ENCODE measurements at places on chromosomes 4 and X.

DNA sequence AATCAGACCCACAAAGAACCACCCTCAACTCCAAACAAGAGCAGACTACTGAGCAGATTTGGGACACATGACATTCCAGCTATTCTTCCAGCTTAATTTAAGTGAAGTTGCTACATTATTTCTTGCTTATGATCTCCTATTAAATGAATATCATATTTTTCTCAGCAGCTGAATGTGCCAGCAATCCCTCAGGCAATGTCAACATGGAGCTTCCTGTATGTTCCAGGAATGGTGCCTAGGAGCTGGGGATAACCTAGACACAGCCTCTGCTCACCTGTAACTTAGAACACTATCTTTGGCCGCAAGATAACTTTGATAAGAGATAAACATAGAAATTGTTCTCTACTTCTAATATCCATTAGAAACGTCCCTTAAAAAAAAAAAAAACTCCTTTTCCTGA, 274.4 kb upstream of the RASGEF1B start:
- no peak for DNase-seq

DNA sequence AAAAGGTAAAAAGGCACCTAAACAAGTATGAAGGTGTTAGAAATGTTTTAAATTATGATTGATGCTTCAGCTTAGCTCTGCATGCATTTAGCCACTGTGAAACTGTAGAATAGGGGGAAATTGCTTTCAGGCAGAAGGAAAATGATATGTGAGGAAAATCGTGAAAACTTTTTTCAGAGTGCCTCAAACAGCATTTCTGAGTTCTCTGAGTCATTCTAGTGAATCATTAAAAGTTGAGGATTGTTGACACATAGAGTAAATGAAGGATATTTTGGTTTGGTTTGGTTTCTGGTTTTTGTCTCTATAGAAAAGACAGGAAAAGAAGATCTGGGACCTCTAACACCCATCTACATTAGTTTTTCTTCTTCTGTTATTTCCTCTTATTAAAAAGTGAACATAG, 332.5 kb upstream of the TRAM1L1 start:
- DNase-seq, result no peak

DNA sequence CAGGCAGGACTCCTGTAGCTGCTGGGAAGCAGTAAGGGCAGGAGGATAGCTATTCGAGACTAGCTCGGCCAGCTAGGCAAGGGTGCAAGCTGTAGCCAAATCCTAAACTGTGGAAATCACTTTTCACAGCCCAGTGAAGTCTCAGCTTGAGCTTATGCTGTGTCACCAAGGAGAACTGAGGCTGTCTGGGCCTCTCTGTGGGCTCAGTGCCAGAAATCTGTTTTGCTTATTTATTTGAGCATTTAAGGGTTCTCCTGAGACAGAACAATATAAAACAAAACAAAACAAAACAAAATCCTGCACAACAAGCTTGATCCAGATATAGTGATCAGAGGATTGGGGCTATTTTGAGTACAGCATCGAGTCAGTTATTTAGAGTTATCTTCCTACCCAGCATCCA, 97.5 kb downstream of the FANCB start:
- DNase-seq, result no peak

- no peak for DNase-seq
These were observed 111.3 kb upstream of the LNX1 start for GRCh38 chr4:53702334-53703266.

DNA sequence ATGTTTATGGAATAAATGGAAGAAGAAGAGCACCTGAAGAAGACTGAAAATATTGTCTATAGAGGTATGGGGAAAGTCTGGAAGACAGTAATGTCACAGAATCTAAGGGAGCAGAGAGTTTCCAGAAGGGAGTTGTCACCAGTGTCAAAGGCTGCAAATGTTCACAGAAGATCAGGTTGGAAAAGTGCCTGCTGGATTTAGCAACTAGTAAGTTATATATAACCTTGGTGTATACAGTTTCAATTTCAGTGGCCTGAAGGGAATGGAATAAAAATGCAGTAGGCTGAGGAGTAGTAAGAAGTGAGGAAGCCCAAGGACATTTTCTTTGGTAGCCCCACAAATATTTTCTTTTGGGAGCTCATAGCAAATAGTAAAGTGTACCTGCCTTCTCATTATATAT, 107.2 kb downstream of the SATL1 start:
- no peak for DNase-seq

DNA sequence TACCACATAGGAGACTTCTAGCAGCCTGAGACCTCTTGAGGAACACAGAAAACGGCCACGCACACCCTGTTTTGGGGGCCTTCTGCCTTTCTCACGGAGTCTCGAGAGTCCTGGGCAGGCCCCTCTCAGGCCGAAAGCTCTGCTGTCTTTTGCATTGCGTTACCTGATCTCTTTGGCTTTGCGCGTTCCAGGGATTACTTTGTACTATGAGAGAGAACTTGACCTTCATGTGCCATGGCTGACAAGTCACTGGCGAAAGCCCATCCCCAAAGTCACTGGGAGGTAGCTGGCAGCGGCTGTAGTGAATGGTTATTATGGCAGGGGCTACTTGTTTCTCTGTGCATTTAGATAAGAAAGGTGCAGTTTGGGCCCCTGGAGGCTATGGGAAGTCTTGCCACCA, 8.0 kb upstream of the NAT8L start:
- DNase-seq, result no peak

GRCh38 chrX:46244451-46244850, 300.8 kb downstream of the ZNF674 start:
- DNase-seq, result no peak

DNA sequence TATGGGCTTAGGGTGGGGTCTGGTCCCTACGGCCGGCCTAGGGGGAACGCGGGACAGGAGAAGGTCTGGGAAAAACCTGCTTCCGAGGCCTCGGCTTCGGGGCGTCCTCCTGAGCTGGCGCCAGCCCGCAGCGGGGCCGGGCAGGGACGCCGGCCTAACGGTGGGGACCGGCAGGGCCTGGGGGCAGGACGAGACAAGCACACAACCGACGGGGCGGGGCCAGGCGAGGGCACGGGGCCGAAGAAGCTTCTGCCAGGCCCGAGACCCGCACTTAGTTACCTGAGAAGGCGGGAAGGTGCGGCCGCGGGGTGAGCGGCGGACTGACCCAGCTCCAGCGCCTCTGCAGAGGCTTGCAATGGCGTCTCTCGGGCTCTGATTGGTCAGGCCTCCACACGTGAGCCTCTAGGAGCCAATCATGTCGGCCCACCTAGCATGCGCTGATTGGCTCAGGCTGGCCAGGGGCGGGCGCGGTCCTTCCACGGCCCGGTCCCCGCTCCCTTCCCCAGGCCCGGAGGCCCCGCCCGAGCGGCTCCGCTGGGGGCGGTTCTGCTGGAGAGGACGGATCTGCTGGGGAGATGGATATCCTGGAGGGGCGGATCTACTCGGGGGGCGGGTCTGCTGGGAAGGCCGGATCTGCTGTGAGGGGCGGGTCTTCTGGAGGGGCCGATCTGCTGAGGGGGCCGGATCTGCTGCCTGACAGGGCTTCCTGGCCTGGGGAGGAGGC, 44.3 kb downstream of the CPLX1 start:
- peak; percentile 100 for DNase-seq

GRCh38 chr4:169618286-169618685, 2.1 kb upstream of the CLCN3 start:
- no peak for DNase-seq

GRCh38 chr4:16140879-16141249, 57.0 kb upstream of the PROM1 start:
- DNase-seq, result no peak

- DNase-seq, result no peak
These were observed 62.7 kb downstream of the TRIM2 start for GRCh38 chr4:153266988-153267387.

GRCh38 chrX:100768679-100769338, 36.9 kb upstream of the SYTL4 start:
- peak; percentile 60 for DNase-seq

GRCh38 chr4:2451821-2452785, 16.8 kb upstream of the RNF4 start:
- DNase-seq, result no peak

DNA sequence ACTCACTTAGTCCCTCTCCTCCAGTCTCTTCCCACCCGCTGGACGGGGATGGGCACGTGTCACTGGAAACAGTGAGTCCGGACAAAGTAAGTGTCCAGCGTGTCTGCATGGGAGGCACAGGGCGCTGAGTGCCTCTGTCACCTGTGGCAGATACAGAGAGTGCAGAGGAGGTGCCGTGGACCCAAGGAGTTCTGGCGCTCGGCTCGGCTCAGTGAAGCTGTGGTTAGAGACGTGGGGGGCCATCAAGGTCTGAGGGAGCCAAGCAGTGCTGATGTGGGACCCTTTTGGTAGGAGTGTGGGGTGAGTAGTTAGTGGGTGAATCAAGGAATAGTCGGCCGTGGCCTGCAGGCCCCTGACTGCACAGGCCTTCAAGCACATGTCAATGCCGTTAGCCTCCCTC, 40.1 kb upstream of the MSANTD1 start:
- DNase-seq, result no peak

- DNase-seq, result no peak
These were observed 226.8 kb downstream of the CAMK2D start for GRCh38 chr4:113534711-113535110.

GRCh38 chr4:151358266-151358665, 32.9 kb upstream of the SH3D19 start:
- no peak for DNase-seq

DNA sequence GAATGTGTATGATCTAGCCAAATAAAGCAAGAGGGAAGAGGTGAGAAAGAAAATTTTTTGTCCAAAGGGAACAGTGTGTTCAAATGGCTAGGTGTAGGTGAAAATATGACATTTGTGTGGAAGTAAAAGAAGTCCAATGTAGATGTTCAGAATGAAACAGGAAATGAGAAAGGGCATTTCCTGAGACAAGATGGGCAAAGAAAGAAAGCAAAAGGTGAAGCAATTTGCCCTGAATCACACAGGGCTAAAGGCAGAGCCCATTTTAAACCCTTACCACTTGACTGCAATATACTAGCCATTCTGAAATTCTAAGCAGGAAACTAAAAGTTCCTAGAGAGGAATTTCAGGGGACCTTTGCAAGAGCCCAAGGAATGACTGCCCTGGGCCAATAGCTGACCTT, 36.0 kb downstream of the CLOCK start:
- no peak for DNase-seq

- no peak for DNase-seq
These were observed 124.5 kb downstream of the NPNT start for GRCh38 chr4:106019771-106020170.

DNA sequence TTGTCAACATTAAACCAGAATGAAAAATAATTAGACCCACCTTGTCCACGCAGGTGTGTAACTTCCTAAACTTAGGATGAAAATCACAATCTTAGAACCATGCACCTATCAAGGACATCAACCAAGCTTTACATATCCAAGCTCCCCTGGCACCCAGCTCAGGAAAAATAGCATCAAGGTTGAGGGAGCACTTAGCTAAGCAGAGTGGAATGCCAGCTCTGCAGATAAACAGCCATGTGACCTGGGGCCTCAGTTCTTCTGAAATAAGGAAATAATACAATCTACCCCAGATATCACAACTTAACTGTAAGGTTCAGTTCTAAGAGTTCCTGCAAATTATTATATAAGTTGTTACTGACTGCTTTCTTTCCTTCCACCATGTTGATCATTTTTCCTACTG, 64.7 kb downstream of the DHX15 start:
- DNase-seq, result no peak

GRCh38 chrX:143781103-143781502, 60.6 kb upstream of the SPANXN2 start:
- no peak for DNase-seq

- DNase-seq, result no peak
These were observed 1886.4 kb upstream of the TENM3 start for GRCh38 chr4:180356766-180357165.

DNA sequence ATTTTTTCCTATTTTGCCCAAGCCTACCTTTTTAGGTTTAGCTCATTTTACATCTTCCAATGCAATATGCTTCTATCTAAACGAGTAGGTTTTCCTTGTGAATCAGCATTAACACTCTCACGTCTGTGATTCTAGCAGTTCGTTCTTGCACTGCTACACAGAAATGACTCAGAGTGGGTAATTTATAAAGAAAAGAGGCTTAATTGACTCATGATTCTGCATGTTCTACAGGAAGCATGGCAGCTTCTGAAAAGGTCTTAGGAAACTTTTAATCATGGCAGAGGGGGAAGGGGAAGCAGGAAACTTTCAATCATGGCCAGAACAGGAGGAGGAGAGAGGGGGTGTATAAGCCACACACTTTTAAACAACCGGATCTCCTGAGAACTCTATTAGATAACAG, 44.9 kb downstream of the SPANXN1 start:
- no peak for DNase-seq

- no peak for DNase-seq
These were observed 1017.2 kb downstream of the SH3BGRL start for GRCh38 chrX:82219129-82219528.

DNA sequence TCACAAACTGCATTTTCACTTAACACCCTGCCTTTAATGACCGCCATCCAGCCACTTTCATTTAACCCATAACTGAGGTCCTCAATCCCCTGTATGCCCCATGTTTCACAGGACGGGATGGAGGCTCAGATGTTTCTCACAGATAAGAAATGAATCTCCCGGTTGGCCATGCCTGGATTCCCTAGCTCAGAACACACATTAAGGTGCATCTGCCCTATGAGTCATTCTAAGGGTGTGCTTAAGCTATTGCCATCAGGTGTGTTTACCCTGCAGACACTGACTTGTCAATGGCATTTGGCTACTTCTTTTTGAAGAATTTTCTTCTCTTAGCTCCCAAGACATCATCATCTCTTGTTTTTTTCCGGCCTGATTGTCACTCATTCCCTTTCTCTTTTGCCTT, 222.6 kb upstream of the SMIM31 start:
- no peak for DNase-seq

GRCh38 chr4:8507196-8507570, 66.6 kb downstream of the TRMT44 start:
- DNase-seq, result no peak

GRCh38 chr4:172813359-172813923, 355.2 kb upstream of the GALNT7 start:
- no peak for DNase-seq

DNA sequence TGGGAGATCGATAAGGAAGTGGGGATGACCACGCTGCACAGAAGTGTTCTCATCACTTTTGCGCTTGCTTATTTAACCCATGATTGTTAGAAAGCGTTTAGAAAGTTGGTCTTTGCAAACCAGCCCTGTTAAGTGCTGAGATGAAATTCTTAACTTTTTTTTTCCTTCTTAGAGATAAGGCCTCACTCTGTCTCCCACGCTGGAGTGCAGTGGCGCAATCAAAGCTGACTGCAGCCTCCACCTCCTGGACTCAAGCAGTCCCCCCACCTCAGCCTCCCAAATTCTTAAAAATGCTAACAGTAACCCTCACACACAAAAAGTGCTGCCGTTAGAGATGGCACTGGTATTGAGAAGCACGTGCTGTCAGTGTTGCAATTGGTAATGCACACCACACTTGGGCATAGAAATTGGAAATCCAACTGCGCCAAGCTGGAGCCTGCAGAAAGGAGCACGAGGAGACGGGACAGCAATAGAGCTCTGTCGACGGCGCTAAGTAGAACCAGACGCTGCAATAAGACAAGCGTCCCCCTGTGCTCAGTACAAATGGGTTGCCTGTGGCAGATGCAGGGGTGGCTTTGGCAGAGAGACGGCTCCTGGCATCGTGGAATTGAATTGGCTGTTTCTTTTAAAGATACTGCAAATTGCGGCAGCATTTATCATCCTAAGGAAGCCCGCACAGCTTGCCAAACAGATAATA, 113.4 kb downstream of the TBL1X start:
- DNase-seq, result no peak

- no peak for DNase-seq
These were observed 1894.4 kb downstream of the STIM2 start for GRCh38 chr4:28755081-28755480.

All from activated T-helper 1 cell treated with anti-CD3 and anti-CD28 coated beads, Interleukin-12 subunit alpha, Interleukin-12 subunit beta, Interleukin-2, Interleukin-4 antibody, amounts not matched to agents 30 ng/mL and 10 ng/mL and 1 ng/mL, durations not matched to agents 14 hours and 24 hours and 36 hours (primary cell).